ENCODE measurements at places on chromosomes 2 and 18.

DNA sequence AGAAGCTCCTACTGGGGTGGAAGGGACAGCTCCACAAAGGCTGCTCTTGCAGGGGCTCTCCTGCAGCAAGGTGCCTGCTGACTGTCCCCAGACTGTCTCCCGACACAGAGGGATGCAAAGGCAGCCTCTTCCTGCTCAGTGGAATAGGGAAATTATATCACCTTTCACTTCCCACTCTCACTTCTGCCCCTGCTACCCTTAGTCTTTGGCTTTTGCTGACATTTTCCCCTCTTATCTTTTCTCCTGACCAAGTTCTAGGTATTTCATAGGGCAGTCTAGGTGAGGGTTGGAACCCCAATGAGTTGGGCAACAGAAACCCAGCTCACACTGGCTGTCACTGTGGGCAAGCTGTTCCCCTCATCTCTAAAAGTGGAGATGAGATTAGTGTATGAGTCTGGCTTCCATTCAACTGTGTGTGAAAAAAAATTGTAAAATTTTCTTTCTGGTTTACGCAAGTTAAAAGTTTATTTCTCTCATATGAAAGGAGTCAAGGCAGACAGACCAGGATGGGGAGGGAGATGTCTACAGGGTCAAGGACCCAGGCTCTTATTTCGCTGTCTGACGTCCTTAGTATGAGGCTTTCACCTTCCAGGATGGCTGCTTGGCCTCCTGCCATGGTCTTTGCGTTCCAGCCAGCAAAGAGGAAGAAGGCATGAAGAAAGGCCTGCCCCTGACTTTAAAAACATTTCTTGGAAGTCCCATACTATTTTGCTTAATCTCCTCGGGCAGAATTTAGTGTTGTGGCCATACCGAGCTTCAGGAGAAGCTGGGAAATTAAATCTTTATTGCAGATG, 7.5 kb upstream of the MOCOS start:
- no peak for DNase-seq

DNA sequence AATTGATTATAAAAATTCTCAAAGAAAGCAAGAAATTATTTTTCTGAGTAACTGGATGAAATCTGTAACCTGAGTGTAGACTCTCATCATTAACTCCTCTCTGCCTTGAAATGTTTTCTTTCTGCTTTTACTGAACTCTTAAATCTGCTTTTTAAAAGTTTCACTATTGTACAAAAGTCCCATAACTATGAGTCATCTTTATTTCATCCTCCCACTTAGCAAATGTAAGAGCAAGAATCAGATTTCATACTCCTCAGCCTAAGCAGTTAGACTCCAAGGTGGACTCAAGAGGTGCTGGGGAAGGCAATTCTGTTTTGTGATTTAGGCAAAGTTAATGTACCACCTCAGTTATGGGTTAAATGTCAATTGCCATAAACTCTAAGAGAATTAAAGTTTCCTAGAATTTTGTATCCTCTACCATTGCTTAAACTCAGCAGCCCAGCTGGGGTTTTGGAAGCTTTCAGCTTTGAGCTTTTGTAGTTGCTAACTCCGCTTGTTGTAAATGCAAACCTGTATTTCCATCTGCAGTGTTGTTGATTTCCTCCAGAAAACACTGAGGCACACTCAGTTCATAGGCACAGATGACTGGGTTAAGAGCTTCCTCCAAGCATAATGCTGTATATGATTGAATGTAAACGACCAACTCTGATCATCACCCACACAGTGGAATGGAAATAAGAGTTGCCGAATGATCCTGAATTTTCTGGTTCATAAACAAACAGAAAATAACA, 268.8 kb downstream of the ARHGAP15 start:
- peak; percentile 32 for DNase-seq

- no peak for DNase-seq
Observed at GRCh38 chr2:236200378-236200777, 32.2 kb upstream of the GBX2 start.

DNA sequence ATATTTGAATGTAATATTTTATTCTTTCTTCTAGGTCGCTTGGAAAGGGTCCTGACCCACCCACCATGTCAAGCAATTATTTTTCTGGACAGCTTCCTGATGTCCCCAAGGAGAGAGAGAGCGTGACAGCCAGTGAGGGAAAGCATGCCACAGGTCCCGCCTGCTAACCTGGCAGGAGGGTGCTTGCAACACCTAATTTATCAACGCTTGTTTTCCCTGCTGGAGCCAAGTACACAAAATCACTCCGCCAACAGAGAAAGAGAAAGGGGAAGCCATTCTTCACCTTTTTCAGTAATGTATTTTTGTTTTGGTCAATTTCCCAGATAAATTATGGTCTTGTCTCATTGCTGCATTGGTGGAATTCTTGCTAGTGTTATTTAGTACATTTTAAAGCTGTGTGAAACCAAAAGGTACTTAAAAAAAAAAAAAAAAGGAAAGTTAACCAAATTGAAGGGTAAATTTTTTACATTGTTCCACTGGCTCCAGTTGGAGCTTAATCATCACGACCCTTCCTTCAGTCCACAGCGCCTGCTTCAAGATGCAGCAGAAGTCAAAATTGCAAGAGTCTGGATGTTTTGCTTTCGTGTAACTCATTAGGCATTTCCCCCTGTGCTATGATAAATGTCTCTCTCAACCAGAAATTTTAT, 88.5 kb upstream of the COPS8 start:
- no peak for DNase-seq

DNA sequence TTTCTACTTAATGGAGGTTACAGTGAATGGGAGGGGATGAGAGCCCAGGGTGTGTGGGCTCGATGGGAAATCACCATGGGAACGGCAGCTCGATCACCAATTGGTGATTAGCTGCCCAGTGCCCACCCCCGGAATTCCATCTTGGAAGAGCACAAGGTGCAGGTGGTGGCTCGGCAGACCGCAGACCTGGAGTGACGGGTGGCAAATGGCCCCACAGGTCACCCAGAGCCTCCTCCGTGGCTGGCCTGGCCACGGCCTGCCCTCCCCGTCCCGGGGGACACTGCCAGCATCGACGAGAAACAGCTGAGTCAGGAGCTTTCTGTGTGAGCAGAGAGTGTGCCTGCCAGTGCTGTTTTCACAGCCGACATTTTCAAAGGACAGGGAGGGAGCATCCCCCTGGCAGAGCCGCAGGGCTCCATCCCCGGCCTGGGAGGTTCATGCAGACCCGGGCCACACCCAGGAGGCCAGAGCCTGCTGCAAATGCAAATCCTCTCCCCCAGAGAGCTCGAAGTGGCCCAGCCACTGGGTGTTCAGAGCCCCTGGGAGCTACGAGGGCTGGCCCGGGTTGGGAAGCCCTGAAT, 176.4 kb upstream of the MYT1L start:
- DNase-seq: no peak

GRCh38 chr2:187541086-187542085, 12.8 kb downstream of the TFPI start:
- DNase-seq: peak; percentile 91

DNA sequence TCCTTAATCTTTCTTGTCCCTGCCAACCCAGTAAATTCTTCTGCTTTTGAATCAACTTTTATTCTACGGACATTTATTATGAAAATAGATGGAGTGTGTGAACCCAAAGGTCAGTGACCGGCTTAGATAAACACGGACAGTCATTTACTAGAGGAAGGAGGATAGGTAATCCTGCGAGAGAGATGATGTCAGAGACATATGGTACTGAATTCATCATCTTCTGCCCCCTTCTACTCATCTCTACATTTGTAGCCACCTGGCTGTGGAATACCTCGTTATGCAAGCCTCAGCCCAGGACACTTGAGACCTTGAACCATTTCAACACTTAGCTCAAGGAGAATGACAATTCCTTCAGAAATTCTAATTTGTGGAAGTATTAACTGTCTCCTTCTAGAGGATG, 443.6 kb downstream of the TDRD15 start:
- DNase-seq: no peak

- DNase-seq: no peak
Observed at GRCh38 chr18:29003194-29003593, 826.3 kb upstream of the CDH2 start.

- DNase-seq: no peak
Observed at GRCh38 chr2:40512256-40512655, 60.4 kb upstream of the SLC8A1 start.

DNA sequence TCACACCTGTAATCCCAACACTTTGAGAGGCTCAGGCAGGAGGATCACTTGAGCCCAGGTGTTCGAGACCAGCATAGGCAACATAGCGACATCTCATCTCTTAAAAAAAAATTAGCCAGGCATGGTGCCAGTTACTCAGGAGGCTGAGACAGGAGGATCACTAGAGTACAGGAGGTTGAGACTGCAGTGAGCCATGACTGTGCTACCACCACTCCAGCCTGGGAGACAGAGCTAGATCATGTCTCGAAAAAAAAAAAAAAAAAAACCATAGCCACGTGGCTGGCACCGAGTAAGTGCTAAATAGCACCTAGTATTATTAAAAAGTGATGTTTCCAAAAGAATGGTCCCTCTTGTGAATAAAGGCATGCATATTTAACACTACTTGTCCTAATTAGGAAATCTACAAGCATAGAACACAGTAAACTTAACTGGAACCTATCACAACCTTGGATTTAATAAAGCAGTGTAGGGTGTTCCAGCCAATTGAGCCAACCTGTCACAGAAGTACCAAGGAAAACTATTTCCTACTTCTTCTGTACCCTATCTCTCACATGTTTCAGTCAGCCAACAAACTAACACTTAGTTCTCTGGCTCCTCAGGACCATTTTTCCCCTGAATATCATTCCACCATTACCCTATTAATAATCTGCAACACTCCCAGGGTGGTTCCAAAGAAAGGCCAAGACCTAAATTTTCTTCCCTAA, 8.8 kb downstream of the RAB1A start:
- no peak for DNase-seq

GRCh38 chr2:236642584-236643291, 73.1 kb downstream of the ACKR3 start:
- peak; percentile 96 for DNase-seq

DNA sequence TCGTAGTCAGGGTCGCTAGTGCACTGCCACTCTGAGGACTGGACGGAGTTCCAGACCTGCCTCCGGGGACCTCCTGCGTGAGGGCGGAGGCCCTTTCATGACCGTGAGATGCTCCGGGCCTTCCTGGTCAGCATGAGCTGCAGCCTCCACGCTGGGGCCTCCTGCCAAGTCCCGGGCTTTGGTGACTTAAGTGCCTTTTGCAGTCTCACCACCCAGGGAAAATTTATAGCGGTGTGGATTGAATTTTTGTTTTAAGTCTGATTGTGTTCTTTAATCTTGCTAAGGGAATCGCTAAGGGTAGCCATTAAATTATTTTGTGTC, 33.6 kb downstream of the CHRNA1 start:
- no peak for DNase-seq

- DNase-seq: no peak
Observed at GRCh38 chr2:236617796-236618195, 48.2 kb downstream of the ACKR3 start.

DNA sequence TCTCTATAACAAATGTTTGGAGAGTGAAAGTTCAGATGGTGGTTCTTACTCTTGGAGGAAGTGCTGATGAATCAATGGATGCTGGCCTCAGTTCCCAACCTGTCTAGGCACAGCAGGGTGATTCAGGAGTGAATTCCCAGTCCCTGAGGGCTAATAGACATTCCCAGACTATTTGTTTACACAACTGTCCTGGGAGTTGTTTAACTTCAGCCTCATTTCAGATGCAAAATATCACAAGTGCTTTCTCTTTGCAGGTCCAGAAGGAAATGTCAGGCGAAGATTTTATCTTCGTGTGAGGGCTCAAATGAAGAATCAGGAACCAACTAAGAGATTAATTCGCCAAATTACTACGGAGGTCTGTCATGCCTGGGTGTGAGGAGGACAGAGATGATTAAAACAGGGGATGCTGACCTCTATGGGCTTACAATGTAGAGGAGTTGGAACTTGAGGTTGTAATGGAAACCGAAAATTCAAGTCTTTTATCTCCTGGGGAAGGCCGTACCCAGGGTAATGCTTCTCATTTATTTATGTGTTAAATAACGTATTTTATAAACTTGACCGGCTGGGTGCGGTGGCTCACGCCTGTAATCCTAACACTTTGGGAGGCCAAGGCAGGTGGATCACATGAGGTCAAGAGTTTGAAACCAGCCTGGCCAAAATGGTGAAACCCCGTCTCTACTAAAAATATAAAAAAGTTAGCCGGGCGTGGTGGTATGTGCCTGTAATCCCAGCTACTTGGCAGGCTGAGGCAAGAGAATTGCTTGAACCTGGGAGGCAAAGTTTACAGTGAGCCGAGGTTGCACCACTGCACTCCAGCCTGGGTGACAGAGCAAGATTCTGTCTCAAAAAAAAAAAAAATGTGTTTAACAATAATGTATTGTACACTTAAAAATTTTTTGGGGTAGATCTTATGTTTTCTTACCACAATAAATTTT, 38.7 kb upstream of the SLC1A4 start:
- no peak for DNase-seq

- DNase-seq: no peak
Observed at GRCh38 chr2:27071990-27072830, 756 bp upstream of the OST4 start.

GRCh38 chr2:64820901-64821300, 167.2 kb upstream of the SERTAD2 start:
- DNase-seq: no peak

- no peak for DNase-seq
Observed at GRCh38 chr2:38099099-38100028, 23.4 kb upstream of the CYP1B1 start.

GRCh38 chr2:42089340-42089925, 41.6 kb downstream of the PKDCC start:
- no peak for DNase-seq

- DNase-seq: no peak
Observed at GRCh38 chr2:123916051-123916450, 109.0 kb upstream of the CNTNAP5 start.

- no peak for DNase-seq
Observed at GRCh38 chr18:31773774-31774476, 13.2 kb upstream of the SLC25A52 start.

DNA sequence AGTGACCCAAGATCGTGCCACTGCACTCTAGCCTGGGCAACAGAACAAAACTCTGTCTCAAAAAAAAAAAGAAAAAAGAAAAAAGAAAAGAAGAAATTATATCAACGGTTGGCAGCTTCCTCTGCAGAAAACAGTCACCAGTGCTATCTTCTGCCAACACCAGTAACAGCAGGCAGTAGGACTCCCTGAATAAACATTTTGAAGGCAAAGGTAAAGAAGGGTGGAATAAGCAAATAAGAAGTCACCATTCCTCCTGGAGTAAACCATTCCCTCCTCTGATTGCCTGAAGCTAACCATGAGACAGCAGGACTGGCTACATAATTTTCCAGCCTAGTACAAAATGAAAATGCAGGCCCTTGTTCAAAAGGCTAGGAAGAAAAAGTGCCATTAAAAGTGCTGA, 9.0 kb upstream of the RNF103 start:
- no peak for DNase-seq

DNA sequence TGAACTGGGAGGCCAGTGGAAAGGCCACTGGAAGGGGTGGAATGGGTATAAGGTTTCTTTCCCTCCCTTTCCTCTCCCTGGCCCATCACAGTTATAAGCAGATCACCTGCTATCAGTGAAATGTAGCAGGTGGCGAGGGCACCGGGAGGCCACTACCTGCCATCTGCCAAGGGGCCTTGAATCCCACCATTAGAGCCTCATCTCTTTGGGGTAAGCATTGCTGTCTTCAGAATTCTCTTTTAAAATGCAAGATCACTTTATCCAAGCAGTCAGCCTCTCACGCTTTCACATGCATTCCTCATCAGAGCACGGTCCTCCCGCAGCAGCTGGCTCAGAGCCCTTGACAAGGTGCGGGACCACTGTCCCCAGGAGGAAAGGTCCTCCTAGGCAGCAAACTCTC, 268.5 kb downstream of the CELF4 start:
- no peak for DNase-seq

- DNase-seq: no peak
Observed at GRCh38 chr2:237575869-237576862, 9.8 kb downstream of the PRLH start.

- no peak for DNase-seq
Observed at GRCh38 chr2:18247282-18248110, 313.0 kb downstream of the RDH14 start.
